ENCODE measurements at places on chromosomes 7 and 10.

- H3K4me1 ChIP-seq, result peaks cover 6% of the 10 kb centered on the region
- H3K27ac ChIP-seq, result no peak overlapping the region
- H3K27me3 ChIP-seq, result no peaks in the 10 kb centered on the region
- no peak overlapping the region for H3K4me3 ChIP-seq
Observed at GRCh38 chr10:31129271-31129670, 97.6 kb upstream of the ZNF438 start.

DNA sequence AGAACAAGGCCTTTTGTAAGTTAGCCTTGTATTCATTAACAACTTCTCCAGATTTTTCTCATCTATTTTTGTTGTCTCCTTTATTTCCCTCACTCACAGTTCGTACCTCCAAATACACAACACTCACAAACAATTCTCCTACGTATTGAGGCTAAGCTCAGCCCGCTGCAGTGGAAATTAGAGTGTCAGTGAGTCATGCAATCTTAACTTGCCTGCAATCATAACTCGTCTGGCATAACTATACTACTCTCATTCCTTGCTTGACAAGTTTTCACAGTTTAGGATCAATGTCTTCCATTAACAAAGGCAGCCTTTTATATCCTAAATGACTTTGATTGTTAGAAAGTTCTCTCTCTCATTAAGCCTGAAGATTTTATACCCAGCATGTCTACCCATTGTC is 23.8 kb downstream of the TMEM196 start:
- H3K4me1 ChIP-seq, result peaks cover 6% of the 10 kb centered on the region
- H3K36me3 ChIP-seq, result no peaks in the 10 kb centered on the region
- no peak overlapping the region for H3K27ac ChIP-seq
- H3K4me3 ChIP-seq, result no peak overlapping the region
- no peaks in the 10 kb centered on the region for H3K27me3 ChIP-seq
- DNase-seq, result no peak

GRCh38 chr7:35839860-35840854 is 39.3 kb downstream of the SEPTIN7 start:
- no peaks in the 10 kb centered on the region for H3K4me1 ChIP-seq
- no peak for DNase-seq
- H3K4me3 ChIP-seq, result no peak overlapping the region
- no peak overlapping the region for H3K27ac ChIP-seq
- H3K36me3 ChIP-seq, result no peaks in the 10 kb centered on the region
- H3K27me3 ChIP-seq, result no peaks in the 10 kb centered on the region

DNA sequence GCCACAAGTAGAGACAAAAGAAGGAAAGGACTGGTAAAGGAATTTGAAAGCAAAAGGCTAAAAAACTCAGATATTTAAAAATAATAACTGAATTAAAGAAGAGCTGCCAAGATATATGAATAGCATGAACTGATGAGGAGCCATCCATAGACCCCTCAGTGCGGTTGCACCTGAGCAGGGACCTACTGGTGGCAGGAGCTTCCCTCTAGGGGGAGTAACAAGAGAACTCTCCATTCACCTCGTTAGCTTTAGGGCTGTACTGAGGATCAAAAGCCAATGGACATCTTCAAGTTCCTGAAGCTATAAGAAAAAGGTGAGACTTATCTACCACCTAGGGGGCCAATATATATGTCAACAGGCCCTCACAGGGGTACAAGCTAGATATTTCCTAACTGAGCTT is 27.8 kb upstream of the DOCK1 start:
- no peaks in the 10 kb centered on the region for H3K4me1 ChIP-seq
- H3K27ac ChIP-seq, result no peak overlapping the region
- no peak for DNase-seq
- no peaks in the 10 kb centered on the region for H3K36me3 ChIP-seq
- H3K27me3 ChIP-seq, result no peaks in the 10 kb centered on the region

GRCh38 chr7:116671681-116672595 is at the start of gene MET:
MET (plus strand) TSS chr7:116672196; CDS start chr7:116699085, 26,889 bp downstream.
- no peaks in the 10 kb centered on the region for H3K36me3 ChIP-seq
- no peaks in the 10 kb centered on the region for H3K27me3 ChIP-seq
- H3K4me1 ChIP-seq, result peaks cover 5% of the 10 kb centered on the region
- H3K4me3 ChIP-seq, result peak within 1 kb of the TSS; percentile 84

DNA sequence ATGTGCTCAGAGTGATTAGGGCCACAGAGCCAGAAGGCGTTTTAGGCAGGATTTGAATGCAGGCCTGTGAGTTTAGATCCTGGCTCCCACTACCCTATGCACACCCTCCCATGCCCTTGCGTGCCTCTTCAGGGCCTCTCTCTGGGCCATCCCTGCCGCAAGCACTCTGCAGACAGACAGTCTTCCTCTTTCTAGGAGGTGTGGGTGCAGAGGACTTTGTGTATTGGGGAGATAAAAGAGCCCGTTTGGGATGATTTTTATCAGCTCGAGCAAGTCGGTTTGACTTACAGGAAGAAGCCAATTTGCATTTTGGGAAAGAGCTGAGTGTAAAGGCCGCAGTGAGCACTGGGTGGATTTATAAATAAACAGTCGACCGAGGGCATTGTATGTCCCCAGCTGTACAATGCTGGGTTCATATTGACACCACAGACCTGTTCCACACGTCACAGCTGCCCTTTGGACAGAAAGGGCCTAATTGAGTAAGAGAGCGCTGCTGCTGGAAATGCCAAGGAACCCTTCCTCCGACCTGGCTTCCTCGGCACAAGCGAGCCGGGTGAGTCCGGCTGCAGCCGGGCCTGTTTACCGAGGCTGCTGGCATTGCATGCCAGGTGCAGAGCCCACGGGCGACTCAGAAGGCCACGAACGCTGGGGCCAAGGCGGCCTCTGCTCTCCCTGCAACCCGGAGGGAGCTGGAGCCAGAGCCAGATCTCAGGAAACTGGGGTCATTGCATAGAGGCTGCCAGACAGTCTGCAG is 25.1 kb downstream of the ZMIZ1 start:
- peaks cover 28% of the 10 kb centered on the region for H3K4me1 ChIP-seq
- no peaks in the 10 kb centered on the region for H3K27me3 ChIP-seq
- no peak overlapping the region for H3K4me3 ChIP-seq
- H3K27ac ChIP-seq, result peak overlapping the region; percentile 77

DNA sequence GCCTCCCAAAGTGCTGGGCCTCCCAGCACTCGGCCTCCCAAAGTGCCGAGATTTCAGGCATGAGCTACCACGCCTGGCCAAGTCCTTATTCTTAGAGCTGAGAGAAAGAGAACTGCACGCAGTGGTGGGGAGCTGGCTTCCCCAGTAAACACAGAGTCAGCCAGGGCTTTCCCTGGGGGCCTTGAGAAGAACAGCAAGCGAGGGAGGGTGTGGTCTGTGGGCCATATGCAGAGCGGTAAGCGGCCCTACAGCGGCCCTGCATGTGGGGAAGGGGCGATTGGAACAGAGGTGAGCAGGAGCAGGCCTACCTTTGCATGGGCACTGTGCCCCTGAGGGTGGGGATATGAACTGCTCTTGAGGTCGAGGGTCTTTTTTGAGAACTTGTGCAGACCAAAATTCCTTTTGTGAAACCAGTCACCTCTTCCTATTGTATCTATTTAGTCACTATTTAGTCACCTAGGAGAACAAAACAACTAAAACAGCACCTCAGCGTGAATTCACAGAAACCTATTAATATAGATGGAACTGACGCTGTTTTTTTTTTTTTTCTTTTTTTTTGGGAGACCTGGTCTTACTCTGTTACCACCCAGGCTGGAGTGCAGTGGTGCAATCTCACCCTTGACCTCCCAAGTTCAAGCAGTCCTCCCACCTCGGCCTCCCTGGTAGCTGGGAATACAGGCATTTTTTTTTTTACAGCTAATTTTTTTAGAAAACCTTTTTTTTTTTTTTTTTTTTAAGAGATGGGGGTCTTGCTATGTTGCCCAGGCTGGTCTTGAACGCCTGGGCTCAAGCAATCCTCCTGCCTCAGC is 36.9 kb upstream of the SH2D4B start:
- H3K4me1 ChIP-seq, result peaks cover 98% of the 10 kb centered on the region
- H3K36me3 ChIP-seq, result peaks cover 2% of the 10 kb centered on the region
- no peaks in the 10 kb centered on the region for H3K27me3 ChIP-seq
- H3K27ac ChIP-seq, result peak overlapping the region; percentile 87

- H3K36me3 ChIP-seq, result no peaks in the 10 kb centered on the region
- H3K27ac ChIP-seq, result no peak within 1 kb of the TSS
- DNase-seq, result no peak
- H3K4me1 ChIP-seq, result no peaks in the 10 kb centered on the region
- H3K27me3 ChIP-seq, result no peaks in the 10 kb centered on the region
Observed at GRCh38 chr7:151047976-151048815, at the start of gene ASIC3. ASIC3 (plus strand) TSS chr7:151048531; CDS start chr7:151048886, 355 bp downstream.

GRCh38 chr10:70540089-70540788 is 61.7 kb downstream of the PALD1 start:
- H3K4me1 ChIP-seq, result no peaks in the 10 kb centered on the region
- DNase-seq, result peak; percentile 67
- no peak overlapping the region for H3K27ac ChIP-seq
- no peaks in the 10 kb centered on the region for H3K27me3 ChIP-seq
- H3K4me3 ChIP-seq, result no peak overlapping the region

DNA sequence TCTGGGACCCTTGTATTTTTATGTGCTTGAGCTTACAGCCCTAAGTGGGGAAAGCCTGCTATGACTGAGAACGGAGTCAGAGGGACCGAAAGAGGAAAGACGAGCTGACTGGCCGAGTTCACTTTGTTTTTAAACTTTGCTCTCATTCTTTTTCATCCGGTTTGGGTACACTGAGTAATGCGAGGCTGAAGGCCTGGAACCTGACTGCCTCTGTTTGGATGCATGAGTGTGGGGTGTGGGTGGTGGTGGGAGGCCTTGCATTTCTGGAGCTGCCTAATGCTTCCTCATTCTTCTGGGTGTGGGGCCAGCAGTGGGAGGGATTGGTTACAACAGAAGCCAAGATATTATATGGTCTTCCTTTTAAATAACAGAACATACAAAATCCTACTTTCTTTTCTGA is 155.5 kb downstream of the BUB3 start:
- no peaks in the 10 kb centered on the region for H3K36me3 ChIP-seq
- no peak overlapping the region for H3K4me3 ChIP-seq
- no peaks in the 10 kb centered on the region for H3K27me3 ChIP-seq
- no peak overlapping the region for H3K27ac ChIP-seq
- DNase-seq, result no peak

DNA sequence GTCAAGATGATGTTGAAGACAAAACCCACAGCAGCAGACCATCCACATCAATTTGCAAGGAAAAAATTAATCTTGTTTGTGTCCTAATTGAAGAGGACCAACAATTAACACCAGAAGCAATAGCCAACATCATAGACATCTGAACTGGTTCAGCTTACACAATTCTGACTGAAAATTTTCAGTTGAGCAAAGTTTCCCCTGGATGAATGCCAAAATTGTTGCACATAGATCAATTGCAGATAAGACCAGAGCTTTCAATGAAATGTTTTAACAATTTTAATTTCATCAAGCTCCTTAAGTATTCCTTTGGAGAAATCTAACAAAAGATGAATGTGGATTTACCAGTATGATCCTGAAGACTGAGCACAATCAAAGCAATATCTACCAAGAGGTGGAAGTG is 168.6 kb downstream of the CTNNA3 start:
- no peak for DNase-seq
- H3K27ac ChIP-seq, result no peak overlapping the region
- H3K36me3 ChIP-seq, result no peaks in the 10 kb centered on the region
- no peaks in the 10 kb centered on the region for H3K27me3 ChIP-seq
- H3K4me1 ChIP-seq, result no peaks in the 10 kb centered on the region
- H3K4me3 ChIP-seq, result no peak overlapping the region

- peaks cover 12% of the 10 kb centered on the region for H3K4me1 ChIP-seq
- no peaks in the 10 kb centered on the region for H3K36me3 ChIP-seq
- no peak overlapping the region for H3K27ac ChIP-seq
- H3K27me3 ChIP-seq, result no peaks in the 10 kb centered on the region
- no peak for DNase-seq
Observed at GRCh38 chr10:79930751-79931150, 18.2 kb downstream of the SFTPD start.

DNA sequence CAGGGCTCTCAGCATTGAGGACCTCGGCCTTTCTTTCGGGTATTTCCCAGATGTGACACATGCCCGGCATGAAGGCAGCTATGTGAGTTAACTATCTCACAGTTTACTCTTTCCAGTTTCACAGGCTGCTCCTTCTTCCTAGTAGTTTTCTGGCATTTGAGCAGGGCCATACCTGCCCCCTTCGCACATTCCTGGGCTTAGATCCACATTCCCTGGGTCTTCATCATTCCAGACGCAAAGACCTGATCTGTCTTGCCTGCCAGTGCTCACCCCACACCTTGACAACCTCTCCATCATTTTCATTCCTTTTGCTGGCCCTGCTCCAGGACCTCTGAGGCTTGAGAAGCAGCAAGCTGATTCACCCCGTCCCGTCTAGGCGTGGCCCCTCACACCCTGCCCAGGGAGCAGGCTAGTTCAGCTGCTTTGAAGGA is 227.5 kb downstream of the WDR11 start:
- peak; percentile 67 for DNase-seq
- H3K36me3 ChIP-seq, result no peaks in the 10 kb centered on the region
- no peak overlapping the region for H3K4me3 ChIP-seq
- no peaks in the 10 kb centered on the region for H3K27me3 ChIP-seq

- peaks cover 72% of the 10 kb centered on the region for H3K4me1 ChIP-seq
- no peaks in the 10 kb centered on the region for H3K36me3 ChIP-seq
- peak overlapping the region; percentile 51 for H3K27ac ChIP-seq
- DNase-seq, result no peak
- H3K4me3 ChIP-seq, result no peak overlapping the region
Observed at GRCh38 chr7:55070854-55071253, 52.0 kb downstream of the EGFR start.

DNA sequence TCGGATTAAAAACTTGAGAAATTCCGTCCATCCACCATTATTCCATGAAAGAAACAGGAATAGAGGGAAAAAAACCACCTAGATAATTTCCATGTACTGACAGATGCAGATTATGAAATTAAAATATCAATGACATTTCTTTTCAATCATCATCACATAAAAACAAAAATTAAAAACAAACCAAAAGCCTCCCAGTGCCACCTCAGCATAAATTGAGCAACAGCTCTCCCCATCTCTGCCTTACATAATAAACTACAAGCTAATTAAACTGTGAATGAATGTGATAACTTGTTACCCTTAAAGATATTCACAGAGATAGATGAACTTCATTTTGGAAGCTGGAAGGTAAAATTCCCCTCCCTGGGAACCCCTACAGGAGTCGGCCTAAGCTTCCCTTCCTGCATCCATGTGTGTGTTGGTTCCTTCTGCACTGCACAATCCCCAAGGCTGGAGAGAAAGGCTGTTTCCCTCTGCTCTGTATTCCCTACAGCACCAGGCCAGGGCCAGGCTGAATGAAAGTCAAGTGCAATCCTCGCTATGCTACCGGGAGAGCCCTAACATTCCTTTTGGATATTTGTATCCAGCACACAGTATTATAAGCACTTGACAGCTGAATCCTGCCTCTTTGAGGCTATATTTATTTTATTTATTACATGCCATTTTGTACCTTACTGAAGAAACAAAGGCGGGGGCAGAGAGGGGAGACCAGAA is 8.1 kb downstream of the CCDC6 start:
- H3K4me1 ChIP-seq, result peaks cover 59% of the 10 kb centered on the region
- DNase-seq, result no peak
- H3K27me3 ChIP-seq, result no peaks in the 10 kb centered on the region
- no peak overlapping the region for H3K4me3 ChIP-seq
- no peak overlapping the region for H3K27ac ChIP-seq

- H3K4me3 ChIP-seq, result no peak overlapping the region
- H3K36me3 ChIP-seq, result no peaks in the 10 kb centered on the region
- no peak overlapping the region for H3K27ac ChIP-seq
- peaks cover 6% of the 10 kb centered on the region for H3K4me1 ChIP-seq
- no peaks in the 10 kb centered on the region for H3K27me3 ChIP-seq
Observed at GRCh38 chr7:84136336-84136735, 58.3 kb downstream of the SEMA3A start.

GRCh38 chr10:132175907-132176581 is 10.7 kb upstream of the DPYSL4 start:
- H3K36me3 ChIP-seq, result no peaks in the 10 kb centered on the region
- no peaks in the 10 kb centered on the region for H3K4me1 ChIP-seq
- no peaks in the 10 kb centered on the region for H3K27me3 ChIP-seq
- H3K4me3 ChIP-seq, result no peak overlapping the region
- no peak for DNase-seq
